ENCODE measurements at places on chromosomes 5 and 9.

GRCh38 chr9:125663127-125663526 is 43.9 kb downstream of the MAPKAP1 start:
- no peak for DNase-seq

GRCh38 chr5:148788636-148789035 is 37.8 kb upstream of the ADRB2 start:
- DNase-seq, result no peak

DNA sequence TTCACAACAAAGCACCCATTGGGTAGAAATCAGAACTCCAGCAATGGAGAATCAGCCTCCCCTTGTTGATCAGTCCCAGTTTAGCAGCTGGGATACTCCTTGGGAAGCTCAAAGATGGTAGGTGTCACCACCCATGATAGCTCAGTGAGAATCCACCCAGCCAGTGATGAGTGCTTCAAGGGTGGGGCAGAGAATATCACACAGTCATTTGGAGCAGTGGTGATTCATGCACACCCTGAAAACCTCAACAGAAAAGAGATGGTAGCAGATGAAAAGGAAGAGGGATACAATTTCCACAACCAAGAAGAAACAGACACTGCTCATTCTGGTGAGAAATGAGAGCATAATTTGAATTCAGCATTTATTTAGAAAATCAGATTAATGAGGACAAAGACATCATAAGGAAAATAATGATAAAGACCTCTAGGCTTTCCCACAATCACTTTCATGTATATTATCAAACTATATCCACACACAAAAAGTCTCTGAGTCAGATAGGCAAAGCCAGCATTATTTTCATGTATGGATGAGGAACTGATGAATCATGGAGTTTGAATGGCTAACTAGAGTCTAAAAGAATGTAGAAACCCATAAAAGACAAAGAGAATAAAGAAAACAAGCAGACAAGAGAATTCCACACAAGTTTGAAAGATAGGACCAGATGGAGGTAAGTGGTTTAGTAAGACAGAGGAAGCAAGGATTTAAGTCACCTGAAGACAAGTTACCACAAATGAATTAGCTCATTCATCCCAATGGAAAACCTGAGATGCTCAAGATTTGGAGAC is 82.9 kb downstream of the FEM1C start:
- no peak for DNase-seq

DNA sequence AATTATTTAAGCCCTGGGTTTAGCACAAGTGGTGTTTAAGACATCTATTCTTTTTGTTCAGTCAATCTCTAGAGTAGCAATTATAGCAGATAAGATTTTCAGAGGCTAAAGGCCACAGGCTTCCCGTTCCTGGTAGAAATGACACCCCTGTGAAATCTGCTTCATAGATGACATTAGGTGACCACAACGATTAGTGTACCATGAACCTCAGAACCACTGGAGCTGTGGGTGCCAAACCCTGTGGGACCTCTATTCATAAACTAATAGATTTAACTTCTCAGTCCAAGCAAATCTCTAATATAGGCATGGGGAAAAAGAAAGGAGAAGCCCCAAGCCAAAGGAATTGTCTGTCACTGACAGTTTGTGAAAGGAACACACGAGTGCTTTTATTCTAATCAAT is 207.4 kb downstream of the ARRDC3 start:
- DNase-seq, result no peak

- no peak for DNase-seq
Measured at GRCh38 chr9:37236822-37237221, 116.4 kb downstream of the ZCCHC7 start.

GRCh38 chr5:156949424-156949823 is 13.6 kb downstream of the TIMD4 start:
- DNase-seq, result no peak

DNA sequence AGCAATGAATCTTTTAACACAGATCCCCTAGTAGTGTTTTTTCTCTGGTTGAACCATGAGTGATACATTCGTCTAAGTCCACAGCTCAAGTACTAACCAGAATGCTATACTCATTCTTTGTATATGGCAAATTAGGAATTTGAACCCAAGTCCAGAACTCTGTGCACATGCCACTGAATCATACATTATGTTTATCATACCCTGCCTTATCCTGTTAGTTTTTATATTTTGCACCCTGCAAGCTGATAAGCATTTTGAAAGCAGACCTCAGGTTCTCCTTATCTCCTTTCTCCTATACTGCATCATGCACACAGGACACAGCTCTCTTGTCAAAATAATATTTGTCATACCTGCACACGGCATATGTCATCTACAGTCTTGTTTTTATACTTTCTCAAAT is 54.6 kb upstream of the ELL2 start:
- no peak for DNase-seq

DNA sequence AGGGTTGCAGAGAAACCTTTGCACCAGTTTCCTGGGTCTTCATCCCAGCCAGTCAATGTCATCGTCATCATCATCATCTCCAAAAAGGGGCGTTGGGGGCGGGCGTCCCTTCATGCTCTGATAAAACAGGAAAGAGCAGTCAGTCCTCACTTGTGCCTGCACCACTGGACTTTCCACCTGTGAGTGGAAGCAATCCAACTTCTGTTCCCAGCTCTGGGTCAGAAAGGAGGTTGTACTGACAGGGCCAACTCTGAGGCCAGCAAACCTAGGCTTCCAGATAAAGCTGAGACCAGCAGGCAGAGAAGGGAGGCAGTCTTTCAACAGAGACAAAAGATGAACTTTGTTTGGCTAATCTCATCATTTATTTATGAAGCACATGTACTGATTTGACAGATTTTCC is 15.2 kb downstream of the SLC31A2 start:
- DNase-seq, result no peak

DNA sequence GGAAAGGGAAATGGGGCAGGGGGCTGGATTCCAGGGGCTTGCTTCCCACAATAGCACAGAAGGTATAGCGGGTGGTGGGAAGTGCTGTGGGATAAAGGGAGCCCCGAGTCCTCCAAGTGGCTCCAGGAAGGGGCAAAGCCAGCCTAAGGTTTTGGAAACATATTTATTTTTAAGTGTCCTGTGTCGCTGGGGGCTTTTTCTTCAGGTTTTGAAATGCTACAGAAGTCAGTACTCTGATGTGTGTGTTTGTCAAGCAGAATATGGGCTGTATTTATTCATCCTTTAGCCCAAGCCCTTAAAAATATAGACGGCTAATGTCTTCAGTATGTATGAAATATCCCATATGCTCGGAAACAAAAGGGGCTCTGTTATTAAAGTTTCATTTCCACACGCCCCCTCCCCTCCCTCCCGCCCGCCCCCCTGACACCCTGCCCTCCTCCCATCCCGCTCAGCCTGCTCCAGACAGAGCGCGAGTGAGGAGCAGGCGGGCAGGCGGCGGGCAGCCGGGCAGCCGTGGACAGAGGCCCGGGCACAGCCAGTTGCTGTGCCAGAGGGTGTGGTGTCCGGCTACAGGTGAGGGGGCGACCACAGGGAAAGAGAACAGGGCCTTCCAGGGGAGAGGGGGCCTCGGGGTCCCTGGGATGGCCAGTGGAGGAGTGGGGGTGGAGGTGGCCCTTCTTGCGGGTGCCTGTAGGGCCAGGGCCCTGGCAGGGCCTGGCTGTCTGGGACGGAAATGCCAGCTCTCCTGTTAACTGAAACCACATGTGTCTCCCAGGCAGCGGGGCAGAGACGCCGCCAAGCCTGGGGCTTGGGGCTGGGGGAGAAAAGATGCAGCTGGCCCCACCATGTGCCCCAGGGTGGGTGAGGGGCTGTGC is 39.6 kb upstream of the SYNPO start:
- DNase-seq, result no peak

GRCh38 chr5:178740181-178740557 is 9.7 kb upstream of the ZNF354A start:
- no peak for DNase-seq

DNA sequence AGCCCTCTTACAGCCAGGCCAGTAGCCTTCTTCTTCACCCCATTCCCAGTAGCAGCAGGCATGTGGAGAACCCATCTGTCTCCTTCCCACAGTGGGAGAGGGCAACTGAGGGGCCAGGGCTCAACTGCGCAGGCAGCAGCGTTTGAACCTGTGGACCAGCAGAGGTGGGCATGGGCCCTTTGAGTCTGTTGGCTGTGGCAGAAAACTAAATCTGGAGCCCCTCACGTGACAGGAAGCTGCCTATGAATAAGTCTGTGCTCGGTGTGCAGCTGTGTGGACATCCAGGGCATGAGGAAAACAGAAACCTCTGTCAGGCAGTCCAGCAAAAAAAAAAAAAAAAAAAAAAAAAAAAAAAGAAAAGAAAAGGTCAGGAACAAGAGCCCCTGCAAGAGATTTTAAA is 189.2 kb upstream of the NR3C1 start:
- no peak for DNase-seq

GRCh38 chr5:125595095-125595494 is 828.1 kb upstream of the GRAMD2B start:
- no peak for DNase-seq

GRCh38 chr9:32554107-32554506 is 1.7 kb upstream of the TOPORS start:
- DNase-seq, result no peak

DNA sequence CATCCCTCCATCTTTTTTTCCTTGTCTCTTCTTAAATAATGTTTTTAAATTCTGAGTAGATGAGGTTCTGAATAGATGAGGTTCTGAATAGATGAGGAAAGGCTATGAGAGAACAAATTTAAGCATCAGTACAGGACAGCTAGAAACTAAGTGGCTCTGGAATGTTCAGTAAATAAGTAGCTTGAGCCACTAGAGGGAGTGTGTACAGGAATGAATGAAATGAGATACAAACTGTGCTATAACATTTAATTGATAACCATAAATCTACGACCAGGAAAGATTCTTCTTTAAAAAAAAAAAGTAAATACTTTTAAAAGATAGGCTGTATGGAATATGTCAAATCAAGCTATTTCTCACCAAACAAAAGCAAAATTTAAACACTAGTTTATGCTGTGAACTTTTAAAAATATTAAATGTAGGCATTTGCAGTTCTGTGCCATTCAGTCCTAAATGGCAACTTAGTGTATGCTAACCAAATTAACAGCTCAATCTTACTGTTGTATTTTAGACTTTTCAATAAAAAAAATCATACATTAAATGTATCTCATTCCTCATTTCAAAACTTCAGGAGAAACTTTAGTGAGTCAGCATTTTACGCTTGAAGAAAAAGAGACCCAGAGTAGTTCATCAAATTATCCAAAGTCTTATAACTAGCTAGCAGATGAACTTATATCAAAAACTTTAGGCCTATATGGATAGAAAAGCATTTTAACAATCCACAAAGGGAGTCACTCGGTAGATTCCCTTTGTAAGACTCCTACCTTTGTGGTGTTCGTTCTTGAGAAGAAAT is 70.4 kb upstream of the SNX2 start:
- no peak for DNase-seq

DNA sequence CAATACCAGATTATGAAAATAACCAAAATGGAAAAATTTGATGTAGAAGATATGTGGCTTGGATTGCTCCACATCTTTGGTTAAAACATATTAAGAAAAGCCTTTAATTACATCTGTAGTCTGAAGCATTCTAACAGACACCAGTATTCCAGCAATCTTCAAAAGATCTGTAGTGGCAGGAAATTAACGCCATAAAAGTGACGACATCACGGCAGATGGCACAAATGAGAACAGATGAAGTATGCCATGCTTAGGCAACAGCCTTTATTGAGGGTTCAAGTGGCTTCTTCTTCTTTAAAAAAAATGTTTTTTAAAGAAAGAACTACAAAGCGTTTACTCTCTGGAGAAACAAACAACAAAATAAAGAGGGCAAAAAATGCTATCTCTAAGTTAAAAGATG is 164.2 kb downstream of the MEF2C start:
- DNase-seq, result no peak

- DNase-seq, result no peak
Measured at GRCh38 chr5:154236-154635, 37.1 kb upstream of the LRRC14B start.

- no peak for DNase-seq
Measured at GRCh38 chr5:148011398-148012137, 52.2 kb upstream of the SPINK5 start.

- no peak for DNase-seq
Measured at GRCh38 chr9:21082671-21083070, 4.9 kb upstream of the IFNB1 start.

DNA sequence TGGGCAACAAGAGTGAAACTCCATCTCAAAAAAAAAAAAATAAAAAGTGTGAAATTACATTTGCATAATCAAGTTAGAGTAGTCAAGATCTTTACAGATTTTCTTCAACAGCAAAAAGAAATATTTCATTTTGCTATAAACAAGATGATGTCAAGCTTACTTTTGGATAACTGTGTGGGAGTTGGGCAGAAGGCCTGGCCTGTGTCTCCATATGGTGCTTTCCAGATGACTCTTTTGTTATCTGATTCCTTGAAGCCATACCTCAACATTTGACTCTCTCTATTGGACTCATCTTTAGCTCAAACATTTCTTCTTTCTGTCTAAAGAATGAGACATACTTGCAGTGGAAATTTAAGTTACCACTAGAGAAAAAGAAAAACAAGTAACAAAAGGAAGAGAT is 246.8 kb downstream of the MSX2 start:
- DNase-seq, result no peak

DNA sequence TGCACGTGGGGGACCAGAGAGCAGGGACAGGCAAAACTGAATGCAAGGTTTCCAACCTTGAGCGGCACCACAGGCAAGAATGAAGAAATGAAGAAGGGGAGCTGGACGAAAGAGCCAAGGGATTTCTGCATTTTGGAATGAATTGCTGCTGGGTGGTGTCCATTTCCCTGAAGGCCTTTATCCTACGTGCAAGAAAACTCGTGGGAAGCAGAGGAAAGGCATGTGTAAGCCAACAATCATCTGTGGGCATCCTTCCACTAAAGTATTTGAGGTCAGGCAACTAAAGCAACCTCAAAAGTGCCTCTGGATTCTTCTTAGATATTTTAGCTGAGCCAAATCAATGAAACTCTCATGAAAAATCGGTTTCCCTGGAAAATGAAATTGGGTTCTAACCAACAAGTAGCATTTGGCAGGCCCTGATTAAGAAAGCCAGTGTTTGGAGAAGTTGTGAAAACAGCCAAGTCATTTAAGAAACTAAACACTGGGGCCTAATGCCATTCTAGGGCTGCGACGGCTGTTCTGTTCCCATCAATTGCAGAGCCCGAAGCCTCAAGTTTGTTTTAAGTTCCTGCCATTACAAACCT is 4.7 kb upstream of the TGFBI start:
- no peak for DNase-seq

GRCh38 chr9:34579104-34579807 is 10.3 kb downstream of the CNTFR start:
- DNase-seq, result peak; percentile 40

GRCh38 chr5:160685695-160686094 is 166.3 kb downstream of the ATP10B start:
- no peak for DNase-seq

DNA sequence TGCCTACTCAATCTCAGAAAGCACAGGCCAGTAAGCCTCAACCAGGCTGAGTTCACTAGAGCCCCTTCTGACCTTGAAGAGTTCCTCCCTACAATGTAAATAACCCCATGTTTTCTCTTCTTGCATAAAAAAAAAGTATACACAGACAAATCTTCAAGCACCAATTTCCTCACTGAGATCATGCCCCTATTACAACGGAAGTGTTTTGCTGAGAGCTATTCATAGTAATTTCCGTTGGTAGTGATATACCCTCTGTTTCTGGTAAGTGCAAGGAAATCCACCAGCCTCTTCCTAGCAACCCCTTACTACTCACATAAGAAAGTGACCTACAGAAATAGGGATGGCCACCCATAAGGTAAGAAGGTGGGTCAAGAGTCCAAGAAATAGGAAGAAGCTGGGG is 76.4 kb upstream of the TARS1 start:
- no peak for DNase-seq

Data from WTC11 (cell line).